Progenitor cell of endocrine pancreas (in vitro differentiated cells): ENCODE measurements at places on chromosomes 2 and 18.

- H3K27ac ChIP-seq: no peak overlapping the region
- peaks cover 6% of the 10 kb centered on the region for H3K4me1 ChIP-seq
- no peaks in the 10 kb centered on the region for H3K36me3 ChIP-seq
- H3K4me3 ChIP-seq: no peak overlapping the region
Observed at GRCh38 chr2:102241616-102242305, 54.9 kb downstream of the IL1RL2 start.

DNA sequence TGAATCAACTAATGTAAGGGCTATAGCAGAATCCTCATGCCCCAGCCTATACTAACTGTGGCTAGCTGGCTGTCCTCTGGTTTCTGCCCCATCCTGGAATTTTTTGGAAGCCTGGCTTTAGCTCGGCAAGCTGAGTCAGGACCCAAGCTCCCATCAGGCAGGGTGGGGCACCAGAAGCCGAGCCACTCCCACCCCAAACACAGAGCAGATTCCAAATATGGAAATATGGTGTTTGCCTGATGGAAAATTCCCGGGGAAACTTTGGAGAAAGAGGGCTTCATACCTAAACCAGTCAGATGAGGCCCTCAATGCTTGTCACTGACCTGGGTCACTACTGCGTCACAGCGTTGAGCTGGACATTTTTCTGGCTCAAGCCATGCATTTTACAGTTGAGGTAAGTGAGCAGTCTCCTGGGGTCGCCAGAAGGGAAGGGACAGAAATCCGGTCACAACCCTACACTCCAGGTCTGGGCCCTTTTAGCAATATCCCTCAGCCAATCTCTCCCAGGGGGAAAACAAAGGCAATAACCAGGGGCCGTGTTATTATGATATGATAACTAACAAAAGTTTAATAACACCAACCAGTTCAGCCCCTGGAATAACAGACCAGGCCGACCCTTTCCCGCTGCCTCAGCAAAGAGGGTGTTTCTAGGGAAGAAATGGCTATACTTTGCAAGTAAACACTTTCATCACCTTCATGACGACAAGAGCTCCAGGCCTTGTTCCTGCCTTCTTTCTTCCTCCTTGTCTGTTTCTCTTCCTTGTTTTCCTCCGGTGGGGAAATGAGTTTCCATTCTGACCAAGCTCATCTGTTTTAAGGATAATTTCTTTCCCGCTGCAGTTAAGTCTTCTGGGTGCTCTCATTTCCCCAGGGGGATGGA is 37.7 kb downstream of the PSD4 start:
- no peak for DNase-seq
- no peak overlapping the region for H3K27ac ChIP-seq
- H3K27me3 ChIP-seq: peaks cover 13% of the 10 kb centered on the region
- peaks cover 7% of the 10 kb centered on the region for H3K4me1 ChIP-seq
- no peaks in the 10 kb centered on the region for H3K36me3 ChIP-seq
- H3K4me3 ChIP-seq: no peak overlapping the region

- H3K4me3 ChIP-seq: no peak overlapping the region
- no peaks in the 10 kb centered on the region for H3K27me3 ChIP-seq
- H3K36me3 ChIP-seq: peaks cover 4% of the 10 kb centered on the region
- peaks cover 4% of the 10 kb centered on the region for H3K4me1 ChIP-seq
- H3K27ac ChIP-seq: peak overlapping the region; percentile 74
- no peak for DNase-seq
Observed at GRCh38 chr2:68225119-68225632, 27.2 kb downstream of the PPP3R1 start.

GRCh38 chr2:240972201-240972600 is 26.2 kb upstream of the SNED1 start:
- H3K36me3 ChIP-seq: no peaks in the 10 kb centered on the region
- no peak overlapping the region for H3K4me3 ChIP-seq
- DNase-seq: no peak
- H3K4me1 ChIP-seq: peaks cover 3% of the 10 kb centered on the region
